ENCODE measurements at places on chromosomes 3 and 15.

GRCh38 chr3:13598201-13598600, 49.3 kb downstream of the FBLN2 start:
- no peak for DNase-seq

DNA sequence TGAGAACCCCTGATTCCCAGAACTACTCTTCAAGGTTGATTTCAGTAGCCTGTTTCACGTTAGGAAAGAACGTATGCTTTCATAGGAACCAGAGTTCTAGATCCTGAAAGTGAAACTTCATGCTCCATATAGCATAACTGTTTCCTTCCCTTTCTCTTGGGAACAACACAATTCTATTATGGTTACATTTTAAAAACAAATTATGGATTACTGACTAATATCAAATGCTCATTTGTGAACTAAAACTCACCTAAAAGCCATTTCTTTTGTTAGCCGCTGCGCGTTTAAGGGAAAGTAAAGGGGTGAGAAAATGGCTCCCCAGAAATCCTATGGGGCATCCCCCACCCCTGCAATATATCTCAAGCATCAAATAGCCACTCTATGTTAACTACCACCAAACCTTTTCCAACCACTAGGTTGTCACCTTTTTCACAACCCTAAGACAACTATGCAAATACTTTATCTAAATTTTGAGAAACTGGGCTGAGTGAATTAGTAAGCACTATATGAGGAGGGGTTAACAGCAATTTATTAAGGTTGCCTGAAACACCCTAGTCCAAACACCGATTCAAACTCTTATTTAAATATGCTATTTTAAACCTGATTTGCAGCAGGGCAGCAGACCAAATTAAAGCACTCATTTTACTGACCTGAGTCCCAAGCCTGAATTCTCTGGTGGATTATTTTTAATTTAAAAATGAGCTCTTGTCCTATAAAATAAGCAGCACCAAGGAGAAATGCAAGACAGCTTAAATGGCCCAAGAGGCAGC, 2.4 kb downstream of the SIAH2 start:
- DNase-seq, result no peak

- DNase-seq, result no peak
Observed at GRCh38 chr15:49988766-49989165, 130.3 kb downstream of the ATP8B4 start.

GRCh38 chr3:5056111-5056391, 66.0 kb upstream of the ARL8B start:
- no peak for DNase-seq

GRCh38 chr3:35088943-35089342, 550.4 kb upstream of the ARPP21 start:
- DNase-seq, result peak; percentile 37

GRCh38 chr3:143294188-143294587, 174.6 kb downstream of the CHST2 start:
- no peak for DNase-seq

GRCh38 chr15:35549567-35549966, 3.6 kb upstream of the DPH6 start:
- no peak for DNase-seq

DNA sequence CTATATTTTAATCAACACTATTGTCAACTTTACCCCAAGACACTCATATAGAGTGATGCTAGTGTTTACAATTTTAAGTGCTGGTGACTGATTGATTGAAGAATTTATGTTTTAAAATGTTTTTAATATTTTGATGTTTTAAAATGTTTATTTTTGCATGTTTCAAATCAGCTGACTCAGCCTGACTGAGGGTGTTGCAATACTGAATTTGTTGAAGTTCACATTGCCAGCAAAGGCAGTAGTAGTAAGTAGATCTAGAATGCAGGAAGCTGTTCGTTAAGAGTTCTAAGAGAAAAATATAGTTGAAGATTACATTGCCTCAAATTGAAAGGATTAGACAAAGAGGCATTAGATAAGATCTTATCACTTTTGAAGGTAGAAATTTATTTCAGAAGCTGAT, 977.6 kb downstream of the IGSF11 start:
- no peak for DNase-seq

GRCh38 chr3:171960159-171960558, 79.2 kb upstream of the FNDC3B start:
- no peak for DNase-seq

DNA sequence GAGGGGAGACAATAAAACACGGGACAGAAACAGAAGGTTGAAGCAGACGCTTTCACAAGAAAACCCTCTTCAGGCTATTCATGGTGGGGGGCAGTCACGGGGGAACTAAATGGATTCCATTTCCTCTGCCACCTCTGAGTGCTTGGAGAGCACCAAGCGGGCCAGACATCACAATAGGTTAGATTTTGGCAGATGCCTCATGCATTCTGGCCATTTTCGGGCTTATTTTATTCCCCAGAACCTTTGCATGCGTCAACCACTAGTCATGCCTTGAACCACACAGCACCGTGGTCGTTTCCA, 82.2 kb downstream of the RORA start:
- no peak for DNase-seq
